SK-N-DZ (cell line): ENCODE measurements at places on chromosomes 16 and 17.

DNA sequence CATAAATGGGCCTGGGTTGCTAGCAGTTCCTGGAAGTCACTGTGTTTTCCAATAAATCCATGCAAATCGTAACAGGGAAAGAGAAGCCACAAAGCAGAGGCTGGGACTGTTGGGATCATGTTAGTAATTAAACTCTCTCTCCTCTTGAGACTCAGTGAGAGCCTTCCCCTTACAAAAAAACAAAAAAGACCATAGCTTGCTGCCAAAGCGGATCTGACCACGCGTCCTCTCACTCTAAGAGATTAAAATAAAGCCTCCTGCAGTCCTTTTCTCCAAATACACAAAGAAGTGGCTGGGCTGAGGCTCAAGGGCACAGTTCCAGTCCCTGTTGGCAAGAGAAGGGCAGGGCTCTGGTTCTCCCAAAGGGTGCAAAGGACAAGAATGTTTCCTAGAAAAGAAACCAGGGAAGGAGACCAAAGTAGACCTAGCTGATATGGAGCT, 38.5 kb downstream of the PIGL start:
- DNase-seq = no peak

DNA sequence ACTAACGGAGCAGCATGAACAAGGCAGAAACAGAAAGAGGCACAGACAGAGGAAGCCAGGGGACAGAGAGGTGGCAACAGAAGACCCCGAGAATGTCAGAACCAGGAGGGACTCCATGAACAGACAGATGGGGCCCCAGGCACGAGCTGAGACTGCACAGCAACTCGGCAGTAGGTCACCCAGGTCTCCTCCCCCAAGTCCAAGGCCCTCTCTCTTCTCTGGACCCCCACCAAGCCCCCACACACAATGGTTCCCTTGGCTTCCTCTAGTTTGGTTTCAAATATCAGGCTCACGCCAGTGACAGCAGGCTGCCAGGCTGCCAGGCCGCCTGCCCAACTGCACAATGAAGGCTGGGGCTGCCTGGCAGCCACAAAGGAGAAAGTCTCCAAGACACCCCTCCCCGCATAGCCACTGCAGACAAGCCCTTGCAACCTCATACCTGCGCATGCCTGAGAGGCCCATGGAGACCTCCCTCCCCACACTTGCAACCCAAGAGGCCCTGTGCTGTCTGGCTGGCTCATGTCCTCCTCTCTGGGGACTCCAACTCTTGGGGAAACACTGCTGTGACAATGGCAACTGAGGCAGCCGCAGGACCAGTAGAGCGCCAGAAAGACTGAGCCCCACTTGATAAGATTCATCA, 54.8 kb downstream of the PIMREG start:
- no peak for DNase-seq

DNA sequence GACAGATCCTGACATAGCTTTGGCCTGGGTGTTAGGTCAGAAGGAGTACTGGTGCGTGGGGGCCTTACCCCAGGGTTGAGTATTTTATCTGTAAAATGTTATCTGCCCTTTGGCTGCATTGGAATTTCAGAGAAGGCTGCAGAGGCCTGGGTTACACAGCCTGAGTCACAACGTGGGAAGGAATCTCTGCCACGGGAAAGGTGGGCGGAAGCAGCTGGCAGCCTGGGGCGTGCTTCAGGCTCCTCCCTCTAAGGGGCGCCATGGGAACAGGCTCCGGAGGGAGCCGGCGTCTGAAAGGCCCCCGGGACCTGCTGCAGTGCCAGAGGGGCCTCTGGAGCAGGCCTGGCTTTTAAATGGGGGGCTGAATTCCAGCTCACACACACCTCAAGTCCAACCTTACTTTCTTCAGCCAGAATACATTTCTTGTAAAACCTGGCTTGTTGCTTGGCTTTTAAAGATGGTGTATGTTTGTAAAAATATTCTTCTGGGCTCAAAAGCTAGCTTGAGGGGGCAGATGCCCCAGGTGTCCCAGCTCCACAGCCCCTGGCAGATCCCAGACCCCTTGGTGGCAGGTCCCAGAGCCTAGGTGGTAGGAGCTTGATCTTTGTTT, 142.2 kb downstream of the RAB11FIP4 start:
- no peak for DNase-seq

DNA sequence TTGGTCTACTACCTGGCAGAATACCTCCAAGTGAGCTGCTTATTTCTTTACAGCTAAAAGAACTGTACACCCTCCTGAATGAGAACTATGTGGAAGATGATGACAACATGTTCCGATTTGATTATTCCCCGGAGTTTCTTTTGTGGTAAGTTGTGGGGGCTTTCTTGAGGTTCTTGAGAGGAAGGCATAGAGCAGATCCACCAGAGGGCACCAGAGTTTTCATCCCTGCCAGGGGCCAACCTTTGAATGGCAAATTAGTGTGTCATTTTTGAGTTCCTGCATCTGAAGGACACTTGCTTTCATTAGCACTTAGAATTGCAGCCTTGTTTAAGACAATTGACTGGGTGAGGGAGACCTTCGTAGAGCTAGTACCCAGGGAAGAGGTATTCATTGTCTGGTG, 35.0 kb downstream of the NMT1 start:
- DNase-seq = no peak

GRCh38 chr16:4401094-4401501, 15.3 kb downstream of the CORO7 start:
- DNase-seq = no peak

DNA sequence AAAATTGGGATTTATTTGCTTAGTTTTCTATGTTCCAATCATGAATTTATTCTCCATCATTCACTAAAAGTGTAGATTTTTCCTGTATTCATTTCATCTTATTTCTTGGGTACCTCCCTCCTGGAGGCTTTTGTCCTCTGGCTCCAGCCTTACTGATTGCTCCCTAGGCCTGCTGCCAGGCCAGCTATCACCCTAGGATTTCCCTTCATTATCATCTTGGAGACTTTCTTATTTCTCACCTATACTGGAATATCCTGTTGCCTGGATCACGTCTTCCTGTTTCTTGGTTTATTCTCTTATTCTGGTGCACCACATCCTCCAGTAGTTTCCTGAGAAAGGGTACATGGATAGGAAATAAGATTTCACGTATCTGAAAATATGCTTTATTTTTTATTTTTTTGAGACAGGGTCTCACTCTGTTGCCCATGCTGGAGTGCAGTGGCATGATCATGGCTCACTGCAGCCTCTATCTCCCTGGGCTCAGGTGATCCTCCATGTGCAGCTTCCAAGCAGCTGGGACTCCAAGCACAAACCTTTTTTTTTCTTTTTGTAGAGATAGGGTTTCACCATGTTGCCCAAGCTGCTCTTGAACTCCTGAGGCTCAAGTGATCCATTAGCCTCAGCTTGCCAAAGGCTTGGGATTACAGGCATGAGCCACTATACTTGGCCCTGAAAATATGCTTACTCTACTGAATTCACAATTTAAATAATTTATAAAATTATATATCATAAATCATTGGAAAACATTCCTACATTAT, 13.3 kb upstream of the KPNB1 start:
- DNase-seq = no peak

GRCh38 chr16:66988197-66988788, at the start of gene CES4A:
CES4A (plus strand) TSS chr16:66988589; CDS start chr16:66988773, 184 bp downstream.
- no peak for DNase-seq

DNA sequence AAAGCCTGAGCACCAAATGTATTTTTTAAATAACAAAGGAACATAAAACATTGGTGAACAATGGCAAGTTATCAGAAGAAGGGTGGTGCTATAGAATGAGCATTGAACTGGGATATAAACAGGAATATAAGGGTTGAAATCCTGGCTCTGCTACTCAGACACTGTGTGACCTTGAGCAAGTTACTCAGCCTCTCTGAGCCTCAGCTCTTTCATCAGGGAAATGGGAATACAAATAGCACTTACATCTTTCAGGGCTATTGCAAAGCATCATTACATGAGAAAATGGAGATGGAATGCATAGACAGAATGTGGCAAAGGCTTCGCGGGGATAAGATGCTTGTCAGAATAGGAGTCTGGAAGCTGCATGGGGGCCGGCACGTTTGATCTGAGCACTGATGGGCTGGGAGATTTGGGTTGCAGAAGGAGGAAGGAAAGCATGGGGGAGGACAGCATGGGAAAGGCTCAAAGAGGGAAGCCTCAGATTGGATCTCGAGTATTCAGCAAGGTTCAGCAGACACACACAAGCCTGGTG, 4.8 kb upstream of the CDH5 start:
- no peak for DNase-seq

DNA sequence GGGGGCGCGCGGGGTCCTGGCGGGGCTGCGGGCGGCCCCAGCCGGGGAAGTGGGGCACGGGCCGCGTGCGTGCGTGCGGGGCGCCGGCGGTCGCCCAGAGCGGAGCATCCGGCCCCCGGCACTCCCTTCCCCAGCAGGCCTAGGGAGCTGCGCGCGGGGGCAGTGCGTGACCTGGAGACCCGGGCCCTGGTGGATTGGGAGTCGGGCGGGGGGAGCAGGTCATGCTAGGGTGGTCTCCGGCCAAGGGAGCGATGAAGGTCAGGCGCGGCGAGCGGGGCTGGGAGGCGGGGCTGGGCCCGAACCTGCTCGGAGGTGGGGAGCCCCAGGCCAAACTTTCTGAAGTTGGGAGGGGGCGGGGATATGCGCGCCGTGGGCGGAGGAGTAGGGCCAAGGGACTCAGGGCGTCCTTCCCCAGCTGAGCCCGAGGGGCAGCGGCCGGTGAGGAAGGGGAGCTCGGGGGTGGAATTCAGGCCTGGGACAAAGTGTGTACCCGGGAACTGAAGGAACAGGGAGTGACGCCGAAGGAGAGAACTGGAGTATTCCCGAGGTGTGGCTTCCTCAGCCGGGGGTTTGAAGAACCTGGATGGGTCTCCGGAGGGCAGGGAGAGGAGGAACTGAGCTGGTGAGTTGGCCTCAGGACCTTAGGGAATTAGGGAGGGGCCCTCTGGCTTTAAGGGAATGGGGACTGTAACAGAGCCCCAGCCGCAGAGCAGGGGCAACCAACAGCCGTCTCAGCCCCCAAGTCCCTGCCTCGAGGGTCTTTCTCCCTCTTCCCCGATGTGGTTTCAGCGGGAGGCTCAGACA, 589 bp downstream of the XYLT2 start:
- DNase-seq = no peak

DNA sequence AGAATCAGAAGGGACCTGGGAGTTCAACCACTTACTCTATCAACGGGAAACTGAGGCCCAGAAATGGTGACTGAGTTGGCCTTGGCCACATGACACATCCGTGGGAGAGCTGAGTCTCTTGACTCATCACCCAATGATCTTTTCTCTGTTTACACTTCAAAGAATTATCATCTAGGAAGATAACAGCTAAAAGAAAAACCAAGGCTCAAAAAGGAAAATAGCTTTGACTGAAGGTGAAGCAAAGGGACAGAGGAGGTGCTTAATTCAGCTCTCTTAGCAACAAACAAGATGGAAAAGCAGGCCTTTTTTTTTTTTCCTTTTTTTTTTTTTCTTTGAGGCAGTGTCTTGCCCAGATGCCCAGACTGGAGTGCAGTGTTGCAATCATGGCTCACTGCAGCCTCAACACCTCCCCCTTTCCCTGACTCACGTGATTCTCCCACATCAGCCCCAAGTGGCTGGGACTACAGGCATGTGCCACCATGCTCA, 16.7 kb downstream of the ERCC4 start:
- no peak for DNase-seq

DNA sequence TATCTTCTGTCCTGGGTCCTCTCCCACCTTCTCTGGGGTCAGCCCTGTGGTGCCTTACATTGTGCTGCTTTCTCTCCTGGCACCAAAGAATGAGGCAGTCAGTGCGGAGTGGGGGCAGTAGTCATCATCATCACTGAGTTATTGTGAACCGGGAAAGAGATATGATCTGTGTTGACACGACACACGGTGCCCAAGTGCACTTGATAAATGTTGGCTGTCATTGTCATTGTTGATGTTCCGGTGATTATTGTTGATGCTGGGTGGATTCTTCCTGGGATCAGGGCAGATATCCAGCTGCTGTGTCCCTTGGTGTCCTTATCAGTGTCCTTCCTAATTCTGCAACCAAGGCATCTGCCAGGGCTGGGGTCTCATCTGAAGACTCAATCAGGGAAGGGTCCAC, 121.7 kb downstream of the ABCC6 start:
- peak; percentile 10 for DNase-seq

DNA sequence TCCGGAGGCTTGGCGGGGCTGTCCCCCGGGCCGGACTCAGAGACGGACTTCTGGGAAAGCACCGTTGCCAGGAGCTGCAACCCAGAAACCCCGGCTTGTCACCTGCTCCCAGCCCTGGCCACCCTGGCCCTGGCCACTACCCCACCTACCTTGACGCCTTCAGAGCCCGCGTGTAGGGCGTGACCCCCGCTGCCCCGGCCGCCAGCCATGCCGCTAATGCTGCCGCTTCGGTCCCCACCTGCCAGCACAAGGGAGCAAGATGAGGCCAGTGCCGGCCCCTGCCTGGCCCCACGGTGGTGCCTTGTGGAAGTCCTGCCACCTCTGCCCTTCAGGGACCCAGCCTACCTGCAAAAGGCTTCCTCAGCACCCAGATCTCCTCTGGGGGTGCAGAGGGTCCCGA, 11.4 kb downstream of the CASKIN1 start:
- no peak for DNase-seq

DNA sequence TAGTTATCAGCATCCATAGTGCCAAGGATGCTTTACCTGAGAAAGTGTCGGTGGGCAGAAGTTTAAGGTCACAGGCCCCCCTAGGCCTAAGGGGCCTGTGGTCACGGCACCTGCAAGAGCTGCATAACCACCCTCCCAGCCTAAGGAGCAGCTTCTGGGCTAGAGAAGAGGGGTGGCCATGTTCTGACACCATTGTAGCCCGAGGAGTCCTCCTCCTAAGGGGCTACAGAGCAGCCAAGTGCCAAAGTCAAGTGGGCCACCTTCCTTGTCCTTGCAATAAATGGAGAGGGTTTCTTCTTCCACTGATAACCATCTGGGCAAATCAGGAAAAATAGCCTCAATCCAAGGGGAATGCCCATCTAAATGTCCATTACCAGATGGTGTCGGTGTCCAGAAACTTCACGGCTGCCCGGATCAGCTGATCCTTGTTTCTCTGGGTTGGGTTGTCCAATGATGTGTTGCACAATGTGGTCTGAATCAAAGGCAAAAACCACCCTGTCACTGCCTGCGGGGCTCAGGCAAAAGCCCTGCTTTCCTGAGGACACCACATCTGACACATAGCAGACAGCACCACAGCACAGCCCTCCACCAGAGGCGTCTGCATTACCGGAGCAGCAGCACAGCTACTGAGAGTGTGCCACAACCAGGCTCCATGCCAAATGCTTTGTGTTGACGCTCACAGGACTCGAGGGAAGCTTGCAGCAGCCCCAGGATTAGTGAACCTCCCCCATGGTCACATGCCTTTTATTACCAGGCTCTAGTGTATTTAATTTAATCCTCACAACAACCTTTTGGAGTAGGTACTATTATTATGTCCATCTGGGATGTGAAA, 12.8 kb downstream of the ATPAF2 start:
- DNase-seq = no peak
